ENCODE measurements at places on chromosomes 4 and X.

DNA sequence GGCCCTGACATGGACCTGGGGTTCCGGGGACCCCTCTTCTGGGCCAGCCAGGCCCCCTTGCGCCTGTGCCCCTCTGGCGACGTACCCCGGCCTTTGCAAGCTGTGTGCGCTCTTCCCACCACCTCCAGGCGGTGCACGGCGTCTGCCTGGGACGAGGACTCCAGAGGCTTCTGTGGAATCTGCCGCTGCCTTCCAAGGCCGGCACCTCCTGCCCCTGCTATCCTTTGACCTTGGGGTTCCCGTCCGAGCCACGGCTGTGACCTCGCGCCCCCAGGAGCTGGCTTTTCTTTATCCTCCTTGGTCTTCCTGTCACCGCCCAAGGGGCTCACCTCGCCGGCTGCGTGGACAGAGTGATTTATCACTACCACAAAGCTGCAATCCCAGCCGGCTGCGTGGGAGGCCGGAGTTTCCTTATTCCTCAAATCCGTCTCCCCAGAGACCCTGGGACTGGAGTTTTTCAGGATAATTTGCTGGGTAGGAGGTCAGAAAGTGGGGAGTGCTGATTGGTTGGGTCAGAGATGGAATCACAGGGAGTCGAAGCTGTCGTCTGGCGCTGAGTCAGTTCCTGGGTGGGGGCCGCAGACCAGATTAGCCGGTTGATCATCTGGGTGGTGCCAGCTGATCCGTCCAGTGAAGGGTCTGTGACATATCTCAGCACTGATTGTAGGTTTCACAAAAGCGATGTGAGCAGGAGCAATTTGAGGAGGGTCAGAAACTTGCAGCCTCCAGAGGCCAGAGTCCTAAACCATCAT lies 19.8 kb upstream of the PLCXD1 start:
- no peak for DNase-seq

GRCh38 chr4:183443655-183444213 lies 702 bp upstream of the CDKN2AIP start:
- DNase-seq, result no peak

DNA sequence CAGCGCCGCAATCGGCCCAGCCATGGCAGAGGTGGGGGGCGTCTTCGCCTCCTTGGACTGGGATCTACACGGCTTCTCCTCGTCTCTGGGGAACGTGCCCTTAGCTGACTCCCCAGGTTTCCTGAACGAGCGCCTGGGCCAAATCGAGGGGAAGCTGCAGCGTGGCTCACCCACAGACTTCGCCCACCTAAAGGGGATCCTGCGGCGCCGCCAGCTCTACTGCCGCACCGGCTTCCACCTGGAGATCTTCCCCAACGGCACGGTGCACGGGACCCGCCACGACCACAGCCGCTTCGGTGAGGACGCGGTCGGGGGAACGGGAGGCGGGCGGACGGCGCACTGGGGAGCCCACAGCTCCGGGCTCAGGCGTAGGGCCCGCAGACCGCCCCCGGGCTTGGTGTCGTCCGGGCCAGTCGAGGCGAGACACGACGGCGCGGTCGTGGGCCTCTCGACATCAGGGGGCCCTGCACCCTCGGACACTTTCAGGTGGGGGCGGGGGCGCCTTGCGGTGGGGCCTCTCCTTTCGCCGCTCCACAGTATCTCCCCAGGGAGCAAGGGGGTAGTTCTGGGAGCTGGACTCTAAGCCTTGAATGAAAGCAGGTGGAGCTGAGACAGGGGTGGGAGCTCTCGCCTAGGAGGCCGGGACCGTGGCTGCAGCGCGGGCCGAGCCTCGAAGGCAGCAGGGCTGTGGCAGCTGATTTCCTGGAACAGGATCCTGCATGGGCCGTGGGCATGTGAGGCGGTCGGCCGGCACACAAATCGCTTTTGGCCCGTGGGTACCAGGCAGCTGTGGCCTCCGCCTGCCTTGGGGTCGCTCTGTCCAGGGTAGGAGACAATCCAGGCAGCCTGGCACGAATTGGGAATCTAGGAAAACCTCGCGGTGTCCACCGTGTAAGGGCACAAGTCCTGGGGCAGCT lies 722 bp downstream of the FGF16 start:
- DNase-seq, result no peak

GRCh38 chrX:24761306-24761705 lies 67.6 kb downstream of the POLA1 start:
- no peak for DNase-seq

GRCh38 chr4:3780347-3781171 lies 14.4 kb downstream of the ADRA2C start:
- DNase-seq, result no peak

DNA sequence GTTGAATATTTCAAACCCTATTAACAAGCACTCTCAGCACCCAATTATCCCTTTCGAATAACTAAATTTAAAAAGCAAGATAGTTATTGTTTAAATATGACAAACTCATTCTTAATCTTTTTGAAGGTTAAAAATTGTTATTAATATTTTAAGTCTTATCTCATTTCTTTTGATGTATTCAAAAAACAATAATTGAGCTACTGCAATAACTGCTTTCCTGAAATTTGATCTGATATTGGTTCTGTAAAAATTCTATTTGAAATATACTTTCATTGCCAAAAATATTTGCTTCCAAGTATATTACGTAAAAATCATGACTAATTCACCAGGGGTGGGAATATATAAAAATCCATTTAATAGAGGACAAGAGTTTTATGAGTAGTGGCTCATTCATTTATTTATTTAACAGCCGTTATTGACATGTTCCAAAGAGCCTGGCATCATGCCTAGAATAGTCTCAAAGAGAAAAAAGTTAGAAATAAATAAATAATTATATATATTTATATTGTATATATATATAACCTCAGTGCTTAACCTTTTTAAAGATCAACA lies 34.4 kb downstream of the GLRA3 start:
- DNase-seq, result no peak

GRCh38 chr4:39821951-39822350 lies 124.0 kb downstream of the UBE2K start:
- DNase-seq, result no peak

GRCh38 chrX:9906919-9907318 lies 60.2 kb upstream of the CLDN34 start:
- DNase-seq, result no peak

GRCh38 chrX:140433582-140433981 lies 71.3 kb downstream of the SOX3 start:
- no peak for DNase-seq

DNA sequence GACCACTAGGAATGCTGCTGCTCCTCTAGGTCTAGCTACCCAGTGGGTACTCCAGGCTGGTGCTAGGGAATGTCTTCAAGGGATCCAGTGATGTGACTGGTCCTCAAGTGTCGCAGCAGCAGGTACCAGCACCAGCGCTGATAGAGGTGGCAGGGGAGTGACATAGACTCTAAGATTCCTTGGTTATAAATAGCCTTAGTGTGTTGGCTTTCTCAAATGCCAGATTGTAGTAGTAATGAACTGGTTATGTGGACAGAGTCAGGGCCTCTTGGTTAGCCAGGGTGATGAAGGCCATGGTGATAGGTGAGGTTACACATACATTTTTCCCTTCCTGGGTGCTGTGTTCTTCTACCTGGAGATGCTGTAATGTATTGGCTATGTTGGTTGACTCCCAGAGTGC lies 38.3 kb downstream of the DCLK2 start:
- DNase-seq, result no peak

DNA sequence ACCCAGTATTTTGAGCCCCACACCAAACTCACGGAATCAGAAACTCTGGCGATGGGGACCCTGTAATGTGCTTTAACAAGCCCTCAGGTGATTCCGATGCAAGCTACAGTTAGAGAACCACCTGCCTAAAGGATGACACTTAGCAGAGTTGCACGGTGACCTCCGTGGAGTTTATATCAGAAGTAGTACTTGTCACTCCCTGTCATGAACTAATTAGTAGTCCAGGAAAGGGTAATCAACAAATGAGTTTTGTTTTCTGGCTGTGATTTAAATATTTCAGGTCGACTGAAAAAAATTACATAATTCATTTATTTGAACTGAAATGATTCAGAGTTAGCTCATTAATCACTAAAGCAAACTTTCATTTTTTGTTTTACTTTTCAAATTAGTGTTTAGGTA lies 56.4 kb downstream of the TMA16 start:
- DNase-seq, result no peak

GRCh38 chrX:24371391-24371972 lies 11.0 kb downstream of the SUPT20HL1 start:
- peak; percentile 43 for DNase-seq

DNA sequence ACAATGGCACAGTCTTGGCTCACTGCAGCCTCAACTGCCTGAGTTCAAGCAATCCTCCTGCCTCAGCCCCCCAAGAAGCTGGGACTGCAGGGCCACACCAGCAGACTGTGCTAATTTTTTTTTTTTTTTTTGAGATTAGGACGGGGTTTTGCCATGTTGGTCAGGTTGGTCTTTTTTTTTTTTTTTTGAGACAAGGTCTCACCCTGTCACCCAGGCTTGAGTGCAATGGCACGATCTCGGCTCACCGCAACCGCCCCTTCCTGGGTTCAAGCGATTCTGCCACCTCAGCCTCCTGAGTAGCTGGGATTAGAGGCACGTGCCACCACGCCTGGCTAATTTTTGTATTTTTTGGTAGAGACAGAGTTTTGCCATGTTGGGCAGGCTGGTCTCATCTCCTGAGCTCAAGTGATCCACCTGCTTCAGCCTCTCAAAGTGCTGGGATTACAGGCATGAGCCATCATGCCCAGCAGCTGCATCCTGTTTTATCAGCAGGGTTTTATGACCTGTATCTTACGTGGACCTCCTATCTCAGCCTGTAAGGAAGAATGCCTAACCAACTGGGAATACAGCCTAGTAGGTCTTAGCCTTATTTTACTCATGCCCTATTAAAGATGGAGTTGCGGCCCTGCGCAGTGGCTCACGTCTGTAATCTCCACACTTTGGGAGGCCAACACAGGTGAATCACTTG lies 13.2 kb upstream of the MRPL1 start:
- DNase-seq, result no peak

DNA sequence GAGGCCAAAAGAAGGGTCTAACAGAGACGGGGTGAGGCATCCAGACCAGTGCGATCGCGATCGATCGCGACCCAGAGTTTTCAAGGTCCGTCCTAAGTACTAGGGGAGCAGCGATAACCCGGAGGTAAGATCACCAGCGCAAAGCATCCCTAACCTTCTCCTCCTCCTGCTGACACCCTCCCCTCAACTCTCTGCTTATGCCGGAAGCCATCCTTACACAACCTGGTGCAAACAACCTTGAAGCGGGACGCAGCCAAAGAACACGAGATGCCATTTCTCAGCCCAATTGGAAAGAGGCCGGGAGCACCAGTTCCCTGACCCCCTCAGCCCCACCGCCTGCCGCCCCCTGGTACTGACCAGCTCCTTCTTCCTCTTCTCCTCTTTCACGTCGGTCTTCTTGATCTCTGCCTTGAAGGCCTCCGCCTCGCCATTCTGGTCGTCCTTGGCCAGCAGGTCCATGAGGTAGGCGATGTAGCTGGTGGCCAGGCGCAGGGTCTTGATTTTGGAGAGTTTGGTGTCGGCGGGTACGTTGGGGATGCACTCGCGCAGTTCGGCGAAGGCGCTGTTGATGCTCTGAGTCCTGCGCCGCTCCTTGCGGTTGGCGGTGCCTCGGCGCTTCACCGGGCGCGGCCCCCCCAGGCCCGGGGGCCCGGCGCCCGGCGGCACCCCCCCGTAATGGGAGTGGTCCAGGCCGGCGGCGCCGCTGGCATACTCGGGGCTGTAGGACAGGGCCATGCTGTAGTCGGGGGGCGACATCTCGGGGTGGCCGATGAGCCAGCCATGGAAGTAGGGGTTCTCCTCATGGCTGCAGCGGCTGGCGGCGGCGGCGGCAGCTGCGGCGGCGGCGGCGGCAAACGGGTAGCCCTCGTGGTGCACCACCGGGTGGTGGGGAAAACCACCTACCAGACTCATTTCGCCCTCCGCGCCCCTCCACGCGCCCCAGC lies 1.4 kb downstream of the HAND2 start:
- DNase-seq, result no peak

- no peak for DNase-seq
Measured at GRCh38 chr4:150164055-150164454, 85.8 kb downstream of the DCLK2 start.

GRCh38 chrX:8724300-8724699 lies 7.6 kb downstream of the ANOS1 start:
- DNase-seq, result no peak

- peak; percentile 31 for DNase-seq
Measured at GRCh38 chr4:5399790-5400421, 308.5 kb downstream of the EVC2 start.

DNA sequence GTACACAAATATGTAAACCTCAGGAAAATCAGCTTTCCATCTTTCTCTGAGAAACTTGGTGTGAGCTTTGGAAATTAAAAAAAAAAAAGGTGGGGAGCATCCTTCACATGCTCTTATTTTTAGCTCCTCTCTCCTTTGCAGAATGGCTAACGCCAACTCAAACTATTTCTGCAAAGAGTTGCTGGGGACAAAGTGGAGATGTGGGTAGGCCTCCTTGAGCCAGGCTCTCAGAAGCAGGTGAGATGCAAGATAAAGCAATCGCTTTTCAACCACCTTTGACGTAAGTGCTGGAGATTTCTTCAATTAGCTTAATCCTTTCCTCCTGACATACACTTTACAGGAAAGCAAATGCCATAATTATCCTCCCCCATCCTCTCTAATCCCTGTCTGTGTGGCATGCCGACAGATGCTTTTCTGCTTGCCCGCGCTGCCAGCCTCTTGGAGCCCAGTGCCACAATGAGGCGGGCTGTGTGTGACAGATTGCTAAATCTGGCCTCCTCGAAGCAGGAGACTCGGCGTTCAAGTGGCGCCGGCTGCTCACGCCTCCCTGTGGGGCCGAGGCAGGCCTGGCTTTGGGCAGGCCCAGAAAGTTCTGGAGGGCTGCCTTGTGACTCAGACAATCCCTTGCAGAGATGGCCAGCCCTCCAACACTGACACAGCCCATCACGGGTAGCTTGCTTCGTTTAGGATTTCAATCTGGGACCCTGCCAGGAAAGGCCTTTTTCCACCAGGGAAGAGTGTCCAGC lies 64.9 kb upstream of the SOD3 start:
- DNase-seq, result no peak

DNA sequence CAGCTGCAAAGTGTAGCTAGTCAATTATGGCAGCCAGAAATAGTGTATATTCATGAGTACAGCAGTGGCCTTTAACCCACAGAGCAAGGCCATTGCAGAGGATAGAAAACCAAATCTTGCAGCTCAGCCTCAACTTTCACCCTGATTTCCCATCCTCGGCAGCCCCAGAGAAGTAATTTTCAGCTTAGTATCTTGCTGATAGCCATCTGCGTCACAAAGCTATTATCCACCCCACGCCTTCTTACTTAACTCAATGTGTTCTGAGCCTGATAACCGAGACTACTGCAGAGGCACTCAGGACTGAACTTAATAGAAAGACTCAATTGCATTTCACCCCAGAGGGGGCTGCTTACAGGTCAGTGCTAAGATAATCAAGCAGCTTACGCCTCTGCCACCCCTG lies 174.5 kb upstream of the MAOA start:
- DNase-seq, result no peak
